Stimulated activated CD4-positive, alpha-beta T cell treated with anti-CD3 and anti-CD28 coated beads, Interleukin-4, amount 100 ng/mL, for 1 hour (primary cell): ENCODE measurements at places on chromosomes 3 and 15.

- no peak for DNase-seq
Observed at GRCh38 chr15:57500256-57500655, 91.4 kb upstream of the MYZAP start.

DNA sequence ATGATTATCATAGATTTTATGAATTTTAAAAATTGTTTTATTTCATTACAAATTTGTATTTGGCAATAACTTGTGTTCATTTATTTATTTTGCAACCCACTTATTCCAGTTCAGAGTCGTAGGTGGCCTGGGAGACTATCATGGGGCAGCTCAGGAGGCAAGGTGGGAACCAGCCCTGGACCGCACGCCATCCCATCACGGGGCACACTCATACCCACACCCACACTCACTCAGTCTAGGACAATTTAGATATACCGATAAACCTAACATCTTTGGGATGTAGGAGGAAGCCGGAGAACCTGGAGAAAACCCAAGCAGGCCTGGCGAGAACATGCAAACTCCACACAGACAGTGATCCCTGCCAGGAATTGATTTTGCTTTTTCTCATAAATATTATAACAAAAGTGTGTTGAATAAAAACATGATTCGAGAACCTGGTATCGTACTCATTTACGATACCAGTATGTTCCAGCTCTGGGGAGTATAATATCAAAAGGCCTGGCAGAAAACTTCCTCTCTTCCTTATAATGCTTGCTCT is 205.3 kb downstream of the NFKBIZ start:
- no peak for DNase-seq

GRCh38 chr15:59339252-59339672 is 33.4 kb downstream of the MYO1E start:
- DNase-seq = no peak

DNA sequence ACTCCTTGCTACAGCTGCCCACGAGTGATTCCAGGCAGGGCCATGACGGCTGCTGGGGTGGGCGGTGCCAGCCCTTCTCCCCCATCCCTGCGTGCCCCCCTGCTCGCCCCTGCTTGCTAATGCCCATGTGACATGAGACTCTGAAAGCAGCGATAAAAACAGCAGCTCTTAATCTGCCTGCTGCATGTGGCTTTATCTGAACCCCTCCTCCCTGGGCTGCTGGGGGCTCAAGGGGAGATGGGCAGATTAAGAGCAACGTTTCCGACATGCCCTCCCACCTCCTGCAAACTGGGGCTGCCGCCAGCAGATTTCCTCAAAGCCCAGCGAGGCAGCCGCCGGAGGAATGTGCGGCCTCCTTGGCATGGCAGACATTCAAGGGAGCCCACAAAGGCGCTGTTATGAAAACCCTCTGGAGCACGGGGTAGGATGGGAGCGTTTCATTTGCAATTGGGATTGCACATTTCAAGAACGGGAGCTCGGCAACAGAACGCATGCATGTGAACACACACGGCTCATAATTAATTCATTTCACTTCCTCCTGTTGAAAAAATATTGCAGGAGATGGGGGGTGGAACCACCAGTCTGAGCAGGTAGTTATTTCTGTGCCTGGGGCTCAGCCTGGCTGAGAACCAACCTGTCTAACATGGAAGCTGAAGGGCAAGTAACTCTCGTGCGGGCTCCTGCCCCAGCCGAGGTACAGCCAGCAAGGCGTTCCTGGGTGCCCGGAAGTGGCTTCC is 504.2 kb upstream of the PROK2 start:
- DNase-seq = peak; percentile 21

DNA sequence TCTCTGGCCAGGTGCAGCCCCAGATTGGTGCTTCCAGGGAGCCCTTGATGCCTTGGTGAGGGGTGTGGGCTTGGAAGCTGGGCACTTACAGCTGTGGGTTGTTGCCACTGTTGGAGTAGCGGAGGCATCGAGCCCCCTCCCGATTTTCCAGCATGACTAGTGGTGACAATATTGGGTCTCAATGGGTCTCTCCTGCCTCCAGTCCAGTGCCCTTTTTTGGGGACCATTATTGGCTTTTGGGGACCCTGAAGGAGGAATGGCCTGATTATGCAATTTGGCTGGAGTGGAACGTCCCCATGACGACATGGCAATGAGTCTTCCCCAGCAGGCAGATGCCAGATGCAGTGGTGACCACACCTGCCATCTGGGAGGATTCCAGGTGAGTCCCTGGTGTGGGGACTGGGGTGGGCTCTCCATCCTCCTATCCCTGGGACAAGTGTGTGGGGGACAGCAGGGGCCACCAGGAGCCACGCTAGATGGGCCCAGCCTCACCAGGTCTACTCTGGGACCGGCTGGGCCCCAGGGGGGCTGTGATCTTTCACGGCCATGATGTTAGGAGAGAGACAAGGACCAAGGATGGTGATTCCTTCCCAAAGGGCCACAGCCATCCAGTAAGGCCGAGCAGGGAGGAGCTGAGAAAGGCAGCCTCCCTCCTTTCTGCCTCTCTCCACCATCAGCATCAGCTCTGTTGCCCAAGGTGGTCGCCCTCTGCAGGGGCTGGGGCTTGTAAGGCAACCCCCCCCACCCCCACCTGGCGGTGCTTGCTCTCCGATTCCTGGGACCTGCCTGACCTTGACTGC is 196.8 kb downstream of the GOLGA6L6 start:
- no peak for DNase-seq
